ENCODE measurements at places on chromosomes 16 and 17.

GRCh38 chr16:4028144-4028543 is 88.1 kb downstream of the ADCY9 start:
- DNase-seq, result no peak

DNA sequence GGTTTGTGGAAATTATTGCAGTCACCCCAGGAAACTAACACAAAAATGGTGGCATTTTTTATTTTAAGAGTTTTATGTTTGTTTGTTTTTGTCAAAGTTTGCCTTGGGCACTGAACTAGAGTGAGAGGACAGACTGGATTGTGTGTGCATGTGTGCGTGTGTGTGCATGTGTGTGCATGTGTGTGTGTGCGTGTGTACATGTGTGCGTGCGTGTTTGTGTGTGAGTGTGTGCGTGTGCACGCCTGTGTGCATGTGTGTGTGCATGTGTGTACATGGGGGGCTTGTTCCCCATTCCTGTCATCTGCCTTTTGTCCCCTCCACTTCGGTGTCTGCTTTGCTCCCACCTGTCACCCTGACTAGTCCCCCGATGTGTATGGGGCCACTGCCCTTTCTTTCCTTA is 32.5 kb downstream of the MGAT5B start:
- DNase-seq, result no peak

DNA sequence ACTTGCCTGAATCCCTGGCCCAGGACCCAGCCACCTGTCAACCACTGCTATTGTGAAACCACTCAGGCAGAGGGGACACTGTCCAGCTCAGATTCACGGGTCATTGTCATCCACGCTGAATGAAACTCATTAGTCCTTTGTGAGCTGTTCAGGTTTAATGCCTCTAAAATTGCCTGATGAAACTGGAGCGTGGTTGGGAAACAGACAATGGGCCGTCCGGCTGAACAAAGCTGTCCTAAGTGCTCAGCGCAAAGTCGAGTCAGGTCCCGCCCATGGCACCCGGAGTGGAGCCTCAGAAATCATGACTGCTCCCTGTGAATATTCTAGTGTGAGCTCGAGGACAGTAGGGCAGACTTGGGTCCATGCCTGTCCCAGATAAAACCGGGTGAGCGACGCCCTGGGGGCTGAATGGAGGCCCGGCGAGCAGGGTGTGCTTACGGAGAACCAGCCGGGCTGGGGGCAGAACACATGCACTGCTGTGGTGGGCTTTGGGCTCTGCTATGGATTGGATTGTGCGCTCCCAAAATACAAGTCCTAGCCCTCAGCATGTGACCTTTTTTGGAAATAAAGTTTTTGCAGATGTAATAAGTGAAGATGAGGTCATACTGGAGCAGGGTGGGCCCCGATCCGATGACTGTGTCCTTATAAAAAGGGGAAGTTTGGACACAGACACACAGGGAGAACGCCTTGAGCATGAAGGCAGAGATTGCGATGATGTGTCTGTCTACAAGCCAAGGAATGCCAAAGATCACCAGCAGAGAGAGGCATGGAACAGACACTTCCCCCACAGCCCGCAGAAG is 12.9 kb upstream of the CMIP start:
- DNase-seq, result peak; percentile 60

DNA sequence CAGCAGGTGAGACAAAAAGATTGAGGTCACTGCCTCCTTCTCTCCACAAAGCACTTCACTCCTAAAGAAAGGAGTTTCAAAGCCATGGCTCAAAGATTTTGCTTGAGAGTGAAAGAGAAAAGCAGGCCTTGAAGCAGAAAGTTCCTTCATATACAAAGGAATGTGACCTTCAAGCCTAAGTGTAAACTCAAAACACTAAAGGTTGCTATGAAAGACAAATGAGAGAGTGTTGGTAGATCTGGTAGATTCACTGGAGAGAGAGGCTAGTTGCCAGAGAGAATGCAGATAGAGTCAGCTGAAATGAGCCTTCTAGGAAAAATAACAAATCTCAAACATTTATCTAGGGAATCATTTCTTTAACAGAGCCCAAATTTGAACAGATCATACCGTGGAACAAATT is 305.2 kb downstream of the CDH8 start:
- no peak for DNase-seq

- DNase-seq, result no peak
These were observed 44.7 kb downstream of the MIS12 start for GRCh38 chr17:5531085-5531418.

GRCh38 chr16:71537643-71538042 is 11.4 kb downstream of the CHST4 start:
- peak; percentile 25 for DNase-seq

- no peak for DNase-seq
These were observed 5.3 kb upstream of the KRT37 start for GRCh38 chr17:41429667-41430066.

DNA sequence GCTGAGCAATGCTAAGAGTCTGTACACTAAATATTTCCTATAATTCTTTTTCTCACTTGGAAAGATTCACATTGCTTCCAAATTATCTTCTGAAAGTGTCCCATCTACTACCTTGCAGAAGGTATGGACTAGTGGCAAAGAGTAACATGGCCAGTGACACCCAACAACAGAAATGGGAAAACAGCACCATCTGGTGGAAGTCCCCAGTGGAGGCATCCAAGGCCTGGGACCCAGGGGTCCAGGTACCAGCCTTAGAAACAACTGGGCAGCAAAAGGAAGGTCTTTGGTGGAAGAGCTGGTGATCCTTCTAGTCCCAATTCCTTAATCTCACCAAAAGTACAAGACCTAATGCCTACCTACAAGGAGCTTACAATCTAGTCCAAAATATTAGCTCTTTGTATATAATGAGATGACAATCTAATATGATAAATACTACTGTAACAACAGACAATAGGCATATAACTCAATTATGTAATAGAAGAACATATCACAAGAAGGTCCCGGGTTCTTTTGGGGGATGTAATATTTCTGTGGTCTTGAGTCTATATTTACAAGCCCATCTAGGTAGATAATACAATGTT is 55.3 kb downstream of the SKAP1 start:
- no peak for DNase-seq

Data from astrocyte of the spinal cord (primary cell).